ENCODE measurements at places on chromosomes 2 and 18.

DNA sequence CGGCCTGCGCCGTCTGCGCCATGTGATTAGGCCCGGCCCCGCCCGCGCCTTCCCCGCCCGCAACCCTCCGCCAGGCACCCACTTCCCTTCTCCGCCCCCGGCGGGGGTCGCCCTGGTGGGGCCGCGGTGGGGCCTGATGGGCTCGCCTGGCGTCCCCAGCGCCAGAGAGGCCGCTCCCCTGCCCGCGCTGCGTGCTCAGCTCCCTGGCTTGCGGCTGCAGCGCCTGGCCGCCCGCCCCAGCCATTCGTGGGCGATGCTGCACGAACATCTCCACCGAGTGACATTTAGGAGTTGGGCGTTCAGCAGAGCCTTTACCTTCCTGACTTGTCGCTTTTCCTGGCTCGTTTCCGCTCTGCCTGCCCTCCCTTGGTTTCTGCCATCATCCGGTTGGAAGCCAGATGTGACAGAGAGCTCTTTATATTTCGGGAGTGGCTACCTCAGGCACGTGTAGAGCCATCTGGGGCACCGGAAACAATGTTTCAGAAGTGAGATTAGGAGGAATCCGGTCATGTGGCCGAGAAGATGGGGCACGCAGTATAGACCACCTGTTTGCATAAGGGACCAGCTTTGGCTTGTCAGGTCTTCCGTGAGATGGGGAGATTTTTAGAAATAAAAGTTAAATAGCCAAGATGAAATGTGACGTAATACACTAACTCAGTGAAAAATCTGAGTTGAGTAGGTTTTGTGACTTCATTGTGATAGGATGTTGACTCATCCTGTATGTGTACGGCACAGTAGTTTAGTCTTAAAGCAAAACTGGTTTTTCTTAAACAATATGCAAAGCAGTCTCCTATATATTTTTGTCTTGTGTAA lies 1.2 kb downstream of the GLS start:
- DNase-seq: peak; percentile 37

DNA sequence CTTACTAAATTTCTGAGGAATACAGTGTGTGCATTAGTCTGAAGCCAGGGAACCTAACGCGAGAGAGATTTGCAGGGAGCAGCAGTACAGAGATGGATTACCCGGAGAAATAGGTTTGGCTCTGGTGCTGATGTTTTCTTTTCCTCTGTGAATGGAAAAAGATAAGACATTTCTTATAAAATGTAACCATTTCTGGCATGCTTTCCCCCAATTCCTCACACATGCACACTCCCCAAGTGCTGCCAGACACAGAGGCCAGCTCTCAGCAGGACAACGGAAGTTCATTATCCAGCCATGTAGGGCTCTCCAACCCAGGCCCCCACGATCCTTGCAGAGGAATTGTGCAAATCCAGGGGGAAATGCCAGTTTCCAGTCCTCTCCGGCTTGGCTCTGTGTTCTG lies 224.5 kb upstream of the MGAT5 start:
- DNase-seq: no peak

GRCh38 chr18:36153203-36153602 lies 23.5 kb downstream of the ELP2 start:
- no peak for DNase-seq

- DNase-seq: no peak
These were observed 70.7 kb downstream of the SLC9A2 start for GRCh38 chr2:102690012-102690411.

GRCh38 chr2:123840574-123840973 lies 184.5 kb upstream of the CNTNAP5 start:
- no peak for DNase-seq

- DNase-seq: no peak
These were observed 3.6 kb upstream of the DGKD start for GRCh38 chr2:233350708-233351107.

All from stimulated activated CD8-positive, alpha-beta memory T cell treated with anti-CD3 and anti-CD28 coated beads, Interleukin-7, amount 100 ng/mL, for 1 hour (primary cell).